CD4-positive, alpha-beta T cell treated with Interferon gamma for 1 hour (primary cell): ENCODE measurements at places on chromosomes 6 and 20.
A peak's percentile ranks its signal among the peaks of the same experiment; 100 is the strongest.

- no peak for DNase-seq
Observed at GRCh38 chr6:144217264-144217663, 66.9 kb downstream of the STX11 start.

GRCh38 chr6:14841901-14842421 lies 403.9 kb upstream of the JARID2 start:
- peak; percentile 18 for DNase-seq

DNA sequence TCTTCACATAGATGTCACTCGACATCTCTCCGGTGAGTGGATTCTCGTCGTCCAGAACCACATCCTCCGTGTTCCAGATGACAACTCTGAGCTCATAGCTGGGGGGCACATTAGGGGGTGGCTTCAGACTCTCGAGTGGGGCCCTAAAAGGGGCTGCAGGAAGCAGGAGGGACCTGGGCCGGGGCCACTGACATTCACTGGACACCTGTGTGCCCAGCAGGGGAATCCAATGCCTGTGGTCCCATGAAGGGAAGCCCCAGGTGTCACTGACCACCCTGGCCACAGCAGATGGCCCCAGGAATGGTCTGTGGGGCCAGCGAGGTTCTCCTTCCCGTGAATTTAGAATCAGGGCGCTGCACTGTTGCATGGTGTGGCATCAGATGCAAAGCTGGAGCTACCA lies 18.7 kb downstream of the ERGIC3 start:
- DNase-seq = no peak

GRCh38 chr6:97947841-97948240 lies 664.8 kb upstream of the MMS22L start:
- DNase-seq = no peak

DNA sequence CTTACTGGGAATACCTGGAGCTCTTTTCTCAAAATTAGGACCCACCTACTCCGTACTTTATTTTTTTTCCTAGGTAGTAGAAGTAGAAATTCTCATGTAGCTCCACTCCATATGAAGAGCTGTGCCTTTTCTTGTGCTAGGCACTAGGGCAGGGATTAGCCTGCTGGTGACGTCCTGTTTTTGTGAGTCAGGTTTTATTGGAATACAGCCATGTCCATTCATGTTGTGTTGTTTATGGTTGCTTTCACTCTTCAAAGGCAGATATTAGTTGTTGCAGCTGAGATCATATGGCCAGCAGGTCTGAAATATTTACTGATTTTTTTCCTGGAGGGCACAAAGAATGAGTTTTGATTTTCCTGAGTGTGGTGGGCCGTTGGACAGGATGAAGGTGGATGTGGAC lies 20.5 kb downstream of the XRN2 start:
- no peak for DNase-seq

DNA sequence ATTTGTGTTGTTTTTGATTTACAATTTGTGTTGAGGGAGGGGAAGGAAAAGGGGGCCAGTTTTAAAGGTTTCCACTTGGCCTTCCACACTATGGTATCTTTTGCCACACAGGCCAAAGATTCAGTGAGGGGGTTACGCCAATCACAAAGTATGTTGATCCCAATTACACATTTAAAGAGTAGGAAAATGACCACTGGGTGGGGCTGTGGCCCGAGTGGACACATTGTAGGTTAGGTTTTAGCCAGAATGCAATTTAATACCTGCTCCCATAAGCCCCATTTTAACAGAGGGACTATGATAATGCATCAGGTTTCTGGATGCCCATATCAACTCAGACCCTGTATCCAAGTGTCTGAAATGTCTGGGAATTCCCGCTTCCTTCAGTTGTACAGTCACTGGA lies 15.6 kb downstream of the VGLL2 start:
- no peak for DNase-seq

- DNase-seq = no peak
Observed at GRCh38 chr6:124792386-124792785, 169.9 kb upstream of the RNF217 start.

GRCh38 chr20:57104113-57104512 lies 162.3 kb downstream of the BMP7 start:
- DNase-seq = no peak

- no peak for DNase-seq
Observed at GRCh38 chr6:144344646-144345045, 59.5 kb downstream of the UTRN start.
